ENCODE measurements at places on chromosomes 1 and 21.

GRCh38 chr1:18955441-18956192, 859 bp downstream of the IFFO2 start:
- DNase-seq, result peak; percentile 32

DNA sequence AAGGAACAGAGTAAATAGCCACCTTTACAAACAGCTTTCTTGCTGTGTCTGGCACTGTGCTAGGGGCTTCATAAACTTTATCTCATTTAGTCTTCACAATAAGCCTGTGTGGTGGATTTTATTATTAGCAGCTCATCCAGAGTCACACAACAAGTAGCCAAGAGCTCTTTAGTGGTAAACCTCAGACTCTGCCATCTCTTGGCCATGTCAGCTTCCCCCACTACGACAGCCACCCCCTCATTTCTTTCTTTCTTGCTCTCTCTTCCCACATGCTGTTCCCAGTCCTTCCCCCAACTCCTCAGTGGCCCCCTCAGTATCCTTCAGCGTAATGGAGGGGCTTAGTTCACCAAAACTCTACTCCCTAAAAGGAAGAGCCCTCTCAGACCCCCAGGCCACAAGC, 1.2 kb upstream of the ZNF683 start:
- no peak for DNase-seq

DNA sequence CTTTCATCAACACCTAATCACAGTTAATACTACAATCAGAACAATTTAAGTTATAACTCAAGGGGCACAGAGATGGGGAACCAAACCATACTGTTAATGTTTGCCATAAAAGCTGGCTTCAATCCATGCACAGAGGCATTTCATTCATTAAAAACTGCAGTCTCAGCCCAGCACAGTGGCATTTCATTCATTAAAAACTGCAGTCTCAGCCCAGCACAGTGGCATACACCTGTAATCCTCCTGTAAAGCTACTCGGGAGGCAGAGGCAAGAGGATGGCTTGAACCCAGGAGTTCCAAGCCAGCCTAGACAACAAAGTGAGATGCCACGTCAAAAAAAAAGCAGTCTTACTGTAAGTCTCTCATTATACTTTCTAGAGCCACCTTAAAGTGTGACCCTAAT, 29.2 kb downstream of the ARID4B start:
- DNase-seq, result no peak

- peak; percentile 7 for DNase-seq
These were observed 14.9 kb upstream of the HMGCS2 start for GRCh38 chr1:119783354-119784185.

DNA sequence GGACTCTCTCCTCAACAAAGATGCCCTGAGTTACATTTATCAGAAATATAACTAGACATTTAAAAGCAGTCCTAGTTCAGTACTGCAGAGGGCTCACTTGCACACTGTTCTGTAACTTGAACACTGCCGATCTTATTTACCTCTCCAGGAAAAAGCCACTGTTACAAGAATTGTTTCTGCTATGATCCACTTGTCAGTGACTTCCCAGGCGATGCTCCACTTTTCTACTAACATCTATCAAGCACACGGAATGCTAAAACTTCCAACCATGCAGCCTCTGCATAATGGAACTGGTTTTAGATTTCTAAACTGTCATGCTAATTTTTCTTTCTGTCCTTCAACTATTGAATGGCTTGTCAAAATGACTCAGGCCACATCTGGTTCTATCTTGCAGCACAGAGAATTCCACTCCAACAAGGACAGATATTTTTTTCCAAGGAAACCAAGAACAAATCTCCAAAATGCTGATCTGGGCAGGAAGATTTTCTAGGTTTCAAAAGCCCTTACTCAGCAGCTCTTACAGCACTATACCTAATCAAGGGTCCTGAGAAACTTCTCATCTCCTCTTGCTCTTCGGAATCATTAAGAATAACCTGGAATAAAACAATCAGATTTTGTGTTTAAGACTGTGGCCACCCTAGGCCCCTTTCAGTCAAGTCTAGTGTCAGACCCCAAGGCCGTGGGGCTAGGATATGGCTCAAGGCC, 9.9 kb downstream of the SEC16B start:
- no peak for DNase-seq

- DNase-seq, result no peak
These were observed 21.9 kb downstream of the ERG start for GRCh38 chr21:38476385-38476784.

- DNase-seq, result no peak
These were observed 27.9 kb downstream of the EBNA1BP2 start for GRCh38 chr1:43144237-43144636.

GRCh38 chr1:115649964-115650363, 8.2 kb downstream of the VANGL1 start:
- no peak for DNase-seq

DNA sequence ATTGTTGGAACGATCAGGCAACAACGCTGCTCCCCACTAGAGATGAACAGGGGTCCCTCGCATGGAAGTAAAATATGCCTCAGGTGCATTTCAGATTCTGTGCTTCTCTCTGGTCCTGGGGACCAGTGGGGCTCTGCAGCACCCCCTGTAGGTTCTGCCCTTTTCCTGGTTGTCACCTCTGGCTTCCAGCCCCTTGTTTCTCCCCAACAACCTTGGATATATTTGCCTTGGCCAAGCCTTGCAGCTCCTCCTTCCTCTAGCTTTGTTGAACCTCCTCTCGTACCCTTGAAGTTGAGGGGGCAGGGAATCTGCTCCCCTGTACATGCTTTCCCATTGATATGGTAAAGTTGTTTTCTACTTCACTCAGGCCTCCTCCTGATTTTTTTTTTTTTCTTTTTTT, 5.4 kb upstream of the RGSL1 start:
- DNase-seq, result no peak

GRCh38 chr1:152514715-152515433, 592 bp downstream of the CRCT1 start:
- no peak for DNase-seq

- DNase-seq, result no peak
These were observed 36.4 kb upstream of the TRABD2B start for GRCh38 chr1:48033495-48034045.

GRCh38 chr21:32206631-32207405, 72.0 kb downstream of the MIS18A start:
- no peak for DNase-seq

- DNase-seq, result no peak
These were observed 31.0 kb upstream of the LMX1A start for GRCh38 chr1:165387505-165387904.

DNA sequence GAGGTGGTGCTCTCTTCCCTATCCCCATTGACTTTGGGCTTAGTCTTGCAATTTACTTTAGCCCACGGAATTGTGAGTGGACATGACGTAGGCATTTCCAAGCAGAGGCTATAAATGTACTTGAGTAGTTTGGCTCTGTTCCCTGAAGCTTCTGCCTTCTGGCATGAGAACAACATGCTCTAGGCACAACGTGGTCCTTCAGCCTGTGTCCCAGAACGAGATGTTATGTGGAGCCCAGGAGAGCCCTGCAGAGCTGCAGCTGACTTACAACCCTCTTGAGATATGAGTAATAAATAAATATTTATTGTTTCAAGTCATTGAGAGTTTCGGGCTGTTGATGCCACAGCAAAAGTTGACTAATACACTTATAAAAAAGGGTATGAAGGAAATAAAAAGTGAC, 105.2 kb upstream of the HMGB4 start:
- DNase-seq, result no peak

DNA sequence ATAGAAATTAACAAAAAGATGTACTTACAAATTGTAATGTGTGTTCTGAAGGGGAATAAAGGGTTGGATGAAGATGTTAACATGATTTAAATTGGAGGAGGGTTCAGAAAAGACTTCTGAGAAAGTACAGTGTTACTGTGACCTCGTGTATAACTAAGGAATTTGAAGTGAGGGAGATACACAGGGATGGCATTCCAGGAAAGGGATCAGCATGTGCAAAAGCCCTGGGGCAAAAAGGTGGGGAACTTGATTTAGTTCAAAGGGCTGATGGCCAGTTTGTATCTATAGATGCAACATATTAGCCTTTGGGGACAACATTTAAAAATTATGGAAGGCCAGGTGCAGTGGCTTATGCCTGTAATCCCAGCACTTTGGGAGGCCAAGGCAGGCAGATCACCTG, 33.3 kb upstream of the DEGS1 start:
- DNase-seq, result no peak

DNA sequence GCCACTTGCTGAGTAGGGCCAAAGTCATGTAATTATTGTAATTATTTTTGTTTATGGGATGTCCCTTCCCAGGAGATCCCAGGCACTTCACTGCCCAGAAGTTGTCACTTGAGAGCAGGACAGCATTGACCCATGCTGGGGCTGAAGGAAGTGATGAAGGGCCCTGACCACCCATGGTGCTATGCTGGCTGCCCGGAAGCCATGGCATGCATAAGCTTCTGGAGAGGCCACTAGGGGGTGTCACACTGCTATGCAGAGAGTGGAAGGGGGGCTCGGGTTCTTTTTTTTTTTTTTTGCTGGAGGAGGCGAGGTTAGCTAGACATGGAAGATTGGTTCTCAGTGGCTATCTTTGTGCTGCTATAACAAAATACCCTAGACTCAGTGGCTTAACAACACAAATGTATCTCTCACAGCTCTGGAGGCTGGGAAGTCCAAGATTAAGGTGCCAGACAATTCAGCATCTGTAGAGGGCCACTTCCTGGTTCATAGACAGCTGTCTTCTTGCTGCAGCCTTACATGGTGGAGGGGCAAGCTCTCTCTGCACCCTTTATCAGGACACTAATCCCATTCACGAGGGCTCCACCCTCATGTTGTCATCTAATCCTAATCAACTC, 84.9 kb downstream of the CNIH3 start:
- no peak for DNase-seq

DNA sequence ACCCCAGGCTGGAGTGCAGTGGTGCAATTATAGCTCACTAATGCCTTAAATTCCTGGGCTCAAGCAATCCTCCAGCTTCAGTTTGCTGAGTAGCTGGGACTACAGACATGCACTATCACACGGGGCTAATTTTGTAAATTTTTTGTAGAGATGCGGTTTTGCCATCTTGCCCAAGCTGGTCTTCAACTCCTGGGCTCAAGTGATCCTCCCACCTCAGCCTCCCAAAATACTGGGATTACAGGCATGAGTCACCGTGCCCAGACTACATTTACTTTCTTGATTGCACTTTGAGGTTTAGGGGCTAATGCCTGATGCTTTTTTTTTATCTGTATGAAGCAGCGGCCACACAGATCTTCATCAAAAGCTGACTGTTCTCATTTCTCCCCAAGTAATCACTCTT, 124.6 kb downstream of the KIF26B start:
- DNase-seq, result no peak

DNA sequence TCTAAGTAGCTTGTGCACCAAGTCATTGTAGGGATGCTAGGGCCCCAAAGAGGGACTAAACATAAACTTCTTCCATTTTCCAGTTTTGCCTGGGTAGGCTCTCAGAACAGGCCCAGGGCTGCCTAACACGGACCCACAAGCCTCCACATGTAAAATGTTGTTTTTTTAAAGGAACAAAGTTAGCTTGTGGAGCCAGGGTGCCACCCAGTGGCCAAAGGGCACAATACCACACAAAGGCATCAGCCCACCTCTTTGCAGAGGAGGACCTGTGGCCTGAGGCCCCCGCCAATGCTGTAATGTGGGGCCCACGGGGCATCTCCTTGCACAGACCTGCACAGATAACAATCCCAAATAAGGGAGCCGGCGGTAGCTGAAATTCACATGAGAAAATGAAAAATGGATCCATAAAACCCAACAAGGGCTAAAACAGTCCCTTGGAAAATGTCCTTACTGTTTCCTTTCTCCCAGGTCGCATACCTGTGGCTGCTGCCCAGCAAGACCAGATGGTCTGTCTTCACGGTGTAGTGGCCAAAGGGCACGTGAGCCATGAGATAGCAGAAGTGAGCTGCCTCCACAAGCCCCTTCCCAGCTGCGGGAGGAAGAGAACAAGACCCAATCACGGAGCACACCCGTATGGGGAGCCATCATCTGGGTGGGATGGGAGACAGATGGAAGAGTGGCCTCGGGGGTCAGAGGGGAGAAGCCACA, 23.8 kb downstream of the SEC16B start:
- peak; percentile 39 for DNase-seq

- no peak for DNase-seq
These were observed 82.1 kb downstream of the GFI1 start for GRCh38 chr1:92404661-92405060.

GRCh38 chr1:55214212-55214933, 791 bp downstream of the USP24 start:
- no peak for DNase-seq

DNA sequence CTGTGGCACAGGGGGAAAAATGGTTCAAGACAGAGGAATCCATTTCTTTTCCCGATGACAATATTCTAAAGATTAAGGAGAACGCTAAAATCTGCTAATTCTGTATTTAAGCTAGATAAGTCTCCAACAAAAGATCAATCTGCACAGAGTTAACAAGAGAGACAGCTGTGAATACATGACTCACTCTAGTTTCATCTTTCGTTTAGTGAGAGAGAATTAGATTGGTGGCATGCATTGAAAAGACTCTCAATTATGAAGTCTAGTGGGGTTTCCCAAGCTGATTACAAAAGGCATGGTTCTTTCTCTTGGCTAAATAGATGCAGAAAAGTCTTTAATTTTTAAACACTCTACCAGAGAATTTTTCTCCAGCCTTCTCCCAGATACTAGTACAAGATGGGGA, 34.4 kb downstream of the CAPN9 start:
- DNase-seq, result no peak

- no peak for DNase-seq
These were observed 17.3 kb upstream of the LRP8 start for GRCh38 chr1:53344921-53345838.

DNA sequence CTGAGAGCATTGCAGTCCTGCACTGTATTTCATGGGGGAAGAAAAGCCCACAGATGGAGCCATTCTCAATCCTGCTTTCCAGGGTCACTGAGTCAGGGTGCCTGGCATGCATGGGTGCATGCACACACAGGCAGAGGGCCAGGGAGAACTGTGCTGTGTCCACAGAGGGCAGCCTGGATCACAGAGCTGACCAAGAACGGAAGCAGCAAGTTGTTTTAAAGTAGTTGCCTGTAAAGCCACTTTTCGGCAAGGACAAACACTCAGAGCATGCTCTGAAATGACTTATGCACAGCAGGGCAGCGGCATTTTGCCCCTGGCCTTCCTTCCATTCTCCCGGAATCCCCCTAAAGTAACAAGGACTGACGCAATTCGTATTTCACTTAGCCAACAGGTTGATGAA, 3.6 kb downstream of the ERG start:
- DNase-seq, result no peak

- DNase-seq, result peak; percentile 78
These were observed 10.1 kb downstream of the TMCC2 start for GRCh38 chr1:205237526-205238484.

DNA sequence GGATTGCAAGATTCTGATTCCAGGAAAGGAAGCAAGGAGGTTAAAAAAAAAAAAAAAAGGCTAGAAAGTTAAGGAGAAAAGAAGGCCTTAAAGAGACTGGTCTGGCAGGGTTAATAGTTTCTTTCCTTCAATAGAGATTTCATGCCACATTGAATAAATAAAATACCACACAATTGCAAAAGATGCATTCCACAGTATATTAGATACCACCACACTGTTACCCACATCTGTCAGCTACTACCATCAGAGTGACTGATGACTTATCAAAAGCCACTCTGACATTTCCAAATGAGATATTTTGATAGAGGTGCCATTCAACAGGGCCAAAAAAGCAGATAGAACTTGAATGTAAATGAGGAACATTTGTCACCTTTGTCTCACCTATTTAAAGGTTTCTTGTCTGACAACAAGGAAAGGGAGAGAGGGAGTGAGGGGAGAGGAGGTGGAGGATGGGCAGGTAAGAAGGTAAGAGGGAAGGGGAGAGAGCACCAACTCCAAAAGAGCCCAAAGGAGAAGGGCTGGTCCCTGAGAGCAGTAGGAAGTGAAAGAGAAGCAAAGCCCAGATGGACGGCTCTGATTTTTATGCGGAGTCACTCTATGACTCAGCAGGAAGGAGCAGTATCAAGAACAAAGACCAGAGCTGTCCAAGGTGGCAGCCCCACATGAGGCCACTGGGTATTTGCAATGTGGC, 38.3 kb downstream of the LRRN2 start:
- peak; percentile 64 for DNase-seq
